Putamen (tissue), 1 donor: ENCODE measurements at places on chromosomes 5 and 9.

DNA sequence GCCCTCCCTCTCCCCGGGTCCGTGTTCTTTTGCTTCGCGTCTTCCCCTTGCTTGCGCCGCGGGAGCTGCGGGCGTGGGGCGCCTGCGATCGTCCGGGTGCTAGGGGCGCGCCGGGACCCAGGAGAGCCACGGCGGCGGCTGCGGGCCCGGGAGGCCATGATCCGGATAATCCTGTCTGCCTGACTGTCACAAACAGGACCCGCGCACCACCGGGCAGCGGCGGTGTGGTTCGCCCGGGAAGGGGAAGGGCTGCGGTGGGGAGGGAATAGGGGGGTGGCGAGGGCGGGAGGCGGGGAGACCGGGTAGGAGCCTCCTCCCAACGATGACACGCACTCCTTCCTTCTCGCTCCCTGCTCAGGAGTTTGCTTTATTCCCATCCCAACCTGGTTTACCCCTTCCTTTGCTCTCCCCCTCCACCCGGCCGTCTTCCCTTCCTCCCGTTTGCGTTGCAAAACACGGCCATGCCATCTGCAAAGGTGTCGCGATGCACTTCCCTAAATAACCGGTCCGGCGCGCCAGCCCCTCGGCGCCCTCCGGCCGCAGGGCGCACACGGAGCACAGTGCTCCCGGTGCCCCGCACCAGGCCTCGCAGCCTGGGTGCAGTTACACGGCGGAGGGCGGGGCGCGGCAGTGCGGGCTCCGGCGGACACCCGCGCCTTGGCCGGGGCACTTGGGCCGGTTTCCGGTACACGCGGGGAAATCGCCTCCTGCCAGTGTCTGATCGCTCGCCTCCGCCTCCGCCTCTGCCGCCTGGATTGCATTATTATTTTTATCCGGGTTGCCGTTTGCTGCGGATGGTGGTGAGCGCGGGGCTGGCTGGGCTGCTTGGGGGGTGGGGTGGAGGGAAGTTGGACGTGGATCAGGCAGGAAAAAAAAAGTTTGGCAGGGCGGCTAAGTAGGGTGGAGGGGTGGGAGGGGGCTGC lies 1.5 kb downstream of the SMARCA2 start:
- DNase-seq = peak; percentile 84

DNA sequence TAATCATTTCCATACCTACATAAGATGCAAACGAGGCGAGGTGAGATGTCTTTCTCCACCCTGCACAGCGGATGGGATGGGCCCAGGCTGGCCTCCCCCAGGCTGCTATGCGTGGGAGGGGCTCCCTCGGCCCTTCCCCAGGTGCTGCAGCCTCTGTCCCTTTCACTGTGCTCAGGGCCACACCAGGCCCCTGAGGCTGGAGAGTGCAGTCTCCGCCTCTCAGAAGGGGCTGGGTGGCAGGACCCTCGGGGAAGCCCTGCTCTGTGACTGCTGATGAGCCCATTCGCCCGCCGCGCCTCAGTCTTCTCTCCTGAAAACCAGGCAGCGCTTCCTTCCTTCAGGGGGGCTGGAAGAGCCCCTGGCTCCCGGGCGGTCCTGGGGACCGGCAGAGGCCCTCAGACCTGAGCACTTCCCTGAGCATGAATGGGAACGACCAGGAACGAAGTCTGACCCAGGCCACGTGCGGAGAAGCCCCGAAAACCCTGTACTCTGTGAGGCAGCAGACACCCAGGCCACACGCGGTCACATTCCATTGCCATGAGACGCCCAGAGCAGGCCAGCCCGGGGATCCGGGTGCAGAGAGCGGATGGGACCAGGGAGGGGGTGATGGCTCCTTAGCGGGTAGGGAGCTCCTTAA lies 21.9 kb upstream of the NOTCH1 start:
- no peak for DNase-seq

GRCh38 chr9:95920017-95920416 lies 44.5 kb downstream of the ERCC6L2 start:
- DNase-seq = no peak

- no peak for DNase-seq
Observed at GRCh38 chr5:73522989-73523388, 24.7 kb downstream of the BTF3 start.

DNA sequence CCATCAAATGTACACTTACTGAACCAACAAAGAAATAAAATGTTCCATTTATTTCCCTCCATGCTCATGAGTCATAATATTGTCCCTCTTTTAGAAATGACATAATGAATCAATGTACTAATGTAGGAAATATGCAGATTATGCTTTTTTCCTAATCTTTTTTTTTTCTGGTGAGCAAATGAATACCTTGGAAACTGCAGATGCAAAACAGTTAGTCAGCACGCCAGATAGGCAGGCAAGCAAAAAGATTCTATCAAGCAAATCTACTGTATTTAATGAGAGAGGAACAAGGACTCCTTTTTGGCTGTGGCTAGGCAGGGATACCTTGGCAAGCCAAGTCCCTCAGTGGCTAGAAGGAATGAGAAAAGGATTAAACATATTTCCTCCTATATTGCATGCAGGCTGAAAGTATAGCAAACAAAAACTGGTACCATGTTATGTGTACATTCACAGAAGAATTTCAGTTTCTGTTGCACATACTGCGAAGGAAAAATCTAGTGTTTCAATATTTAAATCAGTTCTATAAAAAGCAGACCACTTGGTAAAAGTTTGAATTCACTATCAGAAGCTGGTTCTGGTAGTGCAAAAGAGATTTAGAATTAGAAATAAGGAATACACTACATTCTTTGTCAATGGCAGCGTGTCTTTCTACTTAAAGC lies 605.4 kb downstream of the TLE1 start:
- DNase-seq = no peak

- DNase-seq = no peak
Observed at GRCh38 chr5:116754556-116754955, 179.9 kb upstream of the SEMA6A start.

GRCh38 chr5:109775130-109775529 lies 85.4 kb downstream of the MAN2A1 start:
- no peak for DNase-seq

- DNase-seq = no peak
Observed at GRCh38 chr5:78895616-78896015, 89.5 kb downstream of the ARSB start.
